Stimulated activated CD4-positive, alpha-beta T cell treated with anti-CD3 and anti-CD28 coated beads, Interleukin-4, amount 100 ng/mL, for 1 hour (primary cell): ENCODE measurements at places on chromosomes 4 and X.
A peak's percentile ranks its signal among the peaks of the same experiment; 100 is the strongest.

- no peak for DNase-seq
Measured at GRCh38 chr4:100557306-100557705, 39.5 kb upstream of the EMCN start.

GRCh38 chr4:177726111-177726510 is 283.9 kb upstream of the AGA start:
- DNase-seq = no peak

- DNase-seq = no peak
Measured at GRCh38 chr4:48493452-48494100, 3.5 kb downstream of the ZAR1 start.

- DNase-seq = no peak
Measured at GRCh38 chr4:118287711-118288451, 64.9 kb downstream of the PRSS12 start.

GRCh38 chr4:48223633-48224295 is 45.9 kb downstream of the TEC start:
- no peak for DNase-seq

- no peak for DNase-seq
Measured at GRCh38 chr4:14345356-14345775, 656.9 kb upstream of the CPEB2 start.

DNA sequence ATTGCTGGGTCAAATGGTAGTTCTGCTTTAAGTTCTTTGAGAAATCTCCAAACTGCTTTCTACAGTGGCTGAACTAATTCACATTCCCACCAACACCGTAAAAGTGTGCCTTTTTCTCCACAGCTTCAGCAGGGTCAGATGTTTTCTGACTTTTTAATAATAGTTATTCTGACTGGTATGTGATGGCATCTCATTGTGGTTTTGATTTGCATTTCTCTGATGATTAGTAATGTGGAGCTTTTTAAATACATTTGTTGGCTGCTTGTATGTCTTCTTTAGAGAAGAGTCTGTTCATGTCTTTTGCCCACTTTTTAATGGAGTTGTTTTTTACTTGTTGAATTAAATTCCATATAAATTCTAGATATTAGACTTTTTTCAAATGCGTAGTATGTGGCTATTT is 257.5 kb upstream of the ANKRD50 start:
- DNase-seq = no peak

GRCh38 chrX:57156397-57157049 is 19.3 kb upstream of the SPIN2A start:
- no peak for DNase-seq

- no peak for DNase-seq
Measured at GRCh38 chr4:153137677-153138630, 66.3 kb upstream of the TRIM2 start.

DNA sequence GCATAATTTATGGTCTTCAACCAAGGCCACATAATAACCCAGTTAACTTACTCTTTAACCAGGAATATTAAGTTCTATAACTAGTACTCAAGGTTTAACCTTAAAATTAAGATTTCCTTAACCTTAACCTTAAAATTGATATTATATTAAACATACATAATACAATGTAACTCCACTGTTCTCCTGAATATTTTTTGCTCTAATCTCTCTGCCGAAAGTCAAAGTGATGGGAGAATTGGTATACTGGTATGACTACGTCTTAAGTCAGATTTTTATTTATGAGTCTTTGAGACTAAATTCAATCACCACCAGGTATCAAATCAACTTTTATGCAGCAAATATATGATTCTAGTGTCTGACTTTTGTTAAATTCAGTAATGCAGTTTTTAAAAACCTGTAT is 22.8 kb downstream of the EREG start:
- DNase-seq = no peak

DNA sequence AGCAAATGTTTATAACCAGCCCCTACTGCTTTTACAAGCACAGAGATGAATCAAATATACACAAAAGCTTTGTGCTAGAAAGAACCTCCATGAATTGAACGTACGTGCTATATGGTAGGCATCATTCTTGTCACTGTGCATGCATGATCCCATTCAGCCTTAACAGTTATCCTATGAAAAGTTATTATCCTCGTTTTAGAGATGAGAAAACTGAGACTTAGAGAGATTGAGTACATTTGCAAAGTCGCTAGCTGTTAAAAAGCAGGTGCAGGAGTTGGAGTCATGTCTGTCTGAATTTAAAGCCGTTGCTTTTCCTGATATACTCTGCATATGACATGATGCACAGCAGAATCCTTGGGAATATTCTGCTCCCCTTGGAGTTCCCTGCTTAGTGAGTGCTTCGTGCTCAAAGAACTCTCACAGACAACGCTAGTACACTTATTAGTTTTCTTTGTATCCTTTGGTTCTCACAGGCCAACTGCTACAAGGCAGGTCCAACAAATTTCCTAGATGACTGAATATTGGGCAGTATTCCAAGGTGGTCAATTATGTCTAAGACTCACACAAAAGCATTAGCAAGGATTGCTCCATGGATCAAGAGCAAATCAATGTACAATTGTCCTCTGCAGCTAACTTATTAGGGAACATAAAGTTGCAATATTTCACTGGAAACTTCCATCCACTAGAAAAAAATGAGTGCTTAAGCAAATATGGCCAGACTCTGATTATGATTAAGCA is 42.8 kb upstream of the TRIM2 start:
- DNase-seq = no peak

DNA sequence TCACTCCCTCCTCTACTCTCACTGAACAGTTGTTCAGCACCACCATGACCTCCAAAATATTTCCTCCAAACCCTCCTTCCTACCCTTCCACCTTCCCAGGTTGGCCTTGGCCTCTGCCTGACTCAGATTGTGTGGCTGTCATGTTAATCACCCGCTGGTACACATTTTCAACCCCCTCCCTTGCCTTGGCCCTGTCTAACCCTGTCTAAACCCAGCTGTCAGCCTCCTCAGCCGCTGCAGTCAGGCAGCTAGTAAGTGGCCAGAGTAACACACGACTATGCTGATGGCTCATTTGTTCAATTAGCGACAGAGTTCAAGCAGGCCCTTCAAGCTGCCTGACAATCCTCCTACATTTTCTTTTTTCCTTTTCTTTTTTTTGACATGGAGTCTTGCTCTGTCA is 18.0 kb downstream of the ING2 start:
- DNase-seq = no peak

DNA sequence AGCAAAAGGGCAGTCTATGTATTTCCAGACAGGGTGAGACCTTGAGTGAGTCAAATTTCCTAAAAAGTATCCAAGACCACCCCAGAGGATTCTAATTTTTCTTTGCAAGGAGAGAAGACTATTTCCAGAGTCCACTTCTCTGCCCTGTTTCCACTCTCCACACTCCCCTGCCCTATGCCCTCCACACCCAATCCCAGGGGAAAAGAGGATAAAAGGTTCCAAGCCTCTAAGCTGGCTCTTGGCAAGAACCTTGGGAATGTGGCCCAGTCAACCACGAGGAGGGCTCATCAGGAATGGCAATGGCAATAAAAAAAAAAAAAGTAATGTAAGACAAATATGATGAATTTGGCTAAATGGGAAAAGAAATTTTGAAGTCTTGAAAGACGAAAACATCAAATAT is 65.9 kb downstream of the SRPX start:
- DNase-seq = no peak

GRCh38 chr4:39526765-39527295 is 409 bp downstream of the UGDH start:
- peak; percentile 20 for DNase-seq

GRCh38 chr4:6342530-6343293 is 73.1 kb downstream of the WFS1 start:
- no peak for DNase-seq

GRCh38 chr4:150032541-150032940 is 45.7 kb upstream of the DCLK2 start:
- DNase-seq = no peak

DNA sequence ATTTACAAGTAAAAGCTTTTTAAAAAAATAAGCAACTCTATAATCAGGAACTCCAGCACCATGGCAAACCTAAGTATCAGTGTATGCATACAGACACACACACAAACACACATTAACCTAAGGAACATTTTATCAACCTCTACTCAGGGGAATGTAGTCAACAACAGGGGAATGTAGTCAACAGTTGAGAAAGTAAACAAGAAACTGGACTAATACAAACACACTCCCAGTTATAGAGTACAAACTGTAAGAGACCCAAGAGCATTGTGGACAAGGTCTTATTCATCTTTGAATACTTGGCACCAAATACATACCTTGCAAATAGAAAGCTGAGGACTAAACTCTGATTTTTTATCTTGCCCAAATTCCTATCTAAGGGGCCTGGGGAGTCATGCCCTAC is 36.2 kb downstream of the PAPSS1 start:
- no peak for DNase-seq

DNA sequence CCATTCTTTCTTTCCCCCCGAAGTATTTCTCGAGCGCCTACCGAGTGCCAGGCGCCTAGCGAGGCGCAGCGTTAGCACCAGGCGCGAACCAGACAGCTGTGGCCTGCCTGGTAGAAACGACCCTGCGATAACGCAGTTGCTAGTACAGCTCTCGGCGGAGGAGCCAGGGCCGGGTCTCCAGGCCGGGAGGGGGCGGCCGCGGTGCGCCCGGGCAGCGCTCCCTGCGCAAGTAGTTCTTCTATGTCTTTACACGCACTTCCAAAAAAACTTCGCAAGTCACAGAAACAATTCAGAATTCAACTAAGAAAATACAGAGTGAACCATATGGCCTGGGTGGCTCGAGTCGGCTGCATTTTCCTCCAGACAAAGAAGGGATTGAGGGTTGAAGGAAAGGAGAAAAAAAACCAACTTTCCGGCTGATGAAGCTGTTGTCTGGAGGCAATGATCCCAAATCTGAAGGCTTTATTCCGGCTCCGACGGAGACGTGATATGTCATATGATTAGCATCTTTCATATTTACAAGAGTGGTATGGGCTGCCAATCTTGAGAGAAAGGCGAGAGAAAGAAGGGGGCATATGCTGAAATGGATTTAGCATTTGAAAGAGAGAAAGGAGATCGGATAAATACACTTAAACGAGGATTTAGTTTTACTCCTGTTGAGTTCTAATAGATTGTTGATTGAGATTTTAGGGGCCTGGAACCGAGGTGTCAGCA is 7.2 kb upstream of the NEUROG2 start:
- peak; percentile 44 for DNase-seq

GRCh38 chr4:54571293-54572151 is 86.2 kb upstream of the KIT start:
- DNase-seq = no peak

DNA sequence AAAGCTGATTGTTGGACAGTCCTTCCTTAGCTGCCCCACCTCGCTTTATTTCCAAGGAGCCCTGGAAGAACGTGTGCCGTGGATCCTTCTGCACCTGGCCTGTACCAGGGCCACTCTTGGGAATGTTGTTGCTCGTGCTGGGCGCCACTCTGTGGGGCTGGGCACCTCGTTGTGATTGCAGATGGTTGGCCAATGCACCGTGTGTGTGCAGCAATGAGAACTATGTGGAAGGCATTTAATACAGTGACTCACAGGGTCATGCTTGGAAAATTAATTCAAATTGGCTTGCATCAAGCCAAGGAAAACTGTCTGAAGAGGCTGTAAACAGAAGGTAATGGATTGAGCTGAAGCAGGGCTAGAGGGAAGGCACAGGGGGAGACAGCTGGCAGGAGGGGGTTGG is 37.0 kb upstream of the CD99L2 start:
- no peak for DNase-seq

DNA sequence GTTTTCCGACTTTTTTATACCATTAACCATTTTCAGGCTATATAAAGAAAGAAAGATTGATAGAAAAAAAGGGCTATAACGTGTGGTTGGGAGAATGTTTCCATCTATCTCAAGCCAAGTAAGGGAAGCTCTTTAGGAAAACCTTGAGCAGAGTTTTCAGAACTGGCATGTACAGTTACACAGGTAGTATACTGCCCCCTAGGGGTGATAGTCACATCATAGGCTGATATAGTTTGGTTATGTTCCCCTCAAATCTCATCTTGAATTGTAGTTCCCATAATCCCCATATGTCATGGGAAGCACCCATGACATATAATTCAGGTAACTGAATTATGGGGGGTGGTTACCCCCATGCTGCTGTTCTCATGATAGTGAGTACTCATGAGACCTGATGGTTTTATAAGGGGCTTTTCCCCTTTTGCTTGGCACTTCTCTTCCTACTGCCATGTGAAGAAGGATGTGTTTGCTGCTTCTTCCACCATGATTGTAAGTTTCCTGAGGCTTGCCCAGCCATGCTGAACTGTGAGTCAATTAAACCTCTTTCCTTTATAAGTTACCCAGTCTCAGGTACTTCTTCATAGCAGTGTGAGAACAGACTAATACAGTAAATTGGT is 186.8 kb downstream of the TMA16 start:
- no peak for DNase-seq

- DNase-seq = no peak
Measured at GRCh38 chrX:9647431-9647830, 118.2 kb downstream of the GPR143 start.

GRCh38 chrX:23811108-23811651 is 28.2 kb downstream of the SAT1 start:
- no peak for DNase-seq

DNA sequence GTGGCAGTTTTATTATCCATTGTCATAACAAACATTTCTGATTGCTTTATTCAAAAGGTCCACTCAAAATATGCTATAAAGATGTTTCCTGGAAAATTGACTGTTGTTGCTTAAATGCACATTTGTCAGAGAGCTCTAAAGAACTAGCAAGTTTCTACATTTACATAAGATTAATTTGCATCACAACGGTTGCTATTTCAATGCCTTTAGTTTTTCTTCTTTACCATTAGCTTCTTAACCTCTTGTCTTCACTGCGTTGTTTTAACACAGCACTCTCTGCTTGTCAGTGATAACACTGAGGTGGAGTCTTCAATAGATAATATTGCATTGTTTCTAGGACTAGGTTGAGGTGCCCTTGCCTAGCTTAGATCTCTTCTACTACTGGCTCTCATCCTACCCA is 76.7 kb upstream of the GALNT7 start:
- no peak for DNase-seq

DNA sequence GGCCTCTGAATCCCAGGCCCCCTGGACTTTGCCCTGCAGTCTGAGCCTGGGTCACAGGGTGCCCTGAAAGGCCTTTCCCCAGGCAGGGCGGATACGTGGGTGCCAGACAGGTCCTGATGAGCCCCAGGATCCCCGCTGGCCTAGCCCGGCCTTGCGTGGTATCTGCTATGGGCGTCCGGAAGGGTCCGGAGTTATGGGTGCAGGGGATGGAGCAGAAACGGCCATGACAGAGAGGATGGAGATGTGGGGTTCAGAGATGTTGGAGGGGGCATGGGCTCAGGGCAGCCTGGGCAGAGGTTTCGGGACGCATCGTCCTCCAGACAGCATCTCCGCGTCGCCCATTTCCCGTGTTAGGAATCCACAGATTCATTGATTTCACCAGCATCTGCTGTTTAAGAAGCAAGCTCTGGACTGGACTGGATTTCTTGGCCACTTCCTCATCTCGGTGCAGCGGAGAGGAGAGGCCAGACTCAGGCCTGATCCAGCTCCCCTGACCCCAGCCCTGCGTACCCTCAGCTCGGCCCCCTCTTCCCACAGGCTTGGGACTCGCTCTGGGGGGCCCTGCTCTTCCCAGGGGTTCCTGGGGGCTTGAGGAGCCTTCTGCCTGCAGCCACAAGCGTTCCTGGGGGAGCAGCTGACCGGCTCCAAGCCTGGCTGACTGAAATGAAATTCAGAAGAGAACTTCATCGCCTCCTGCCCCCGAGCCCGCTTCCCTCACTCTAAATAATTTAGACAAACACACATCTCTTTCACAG is 86.9 kb upstream of the ADRA2C start:
- DNase-seq = no peak
